ENCODE measurements at places on chromosomes 16 and 17.

GRCh38 chr16:84266451-84266850, 26.6 kb upstream of the KCNG4 start:
- DNase-seq = peak; percentile 62

DNA sequence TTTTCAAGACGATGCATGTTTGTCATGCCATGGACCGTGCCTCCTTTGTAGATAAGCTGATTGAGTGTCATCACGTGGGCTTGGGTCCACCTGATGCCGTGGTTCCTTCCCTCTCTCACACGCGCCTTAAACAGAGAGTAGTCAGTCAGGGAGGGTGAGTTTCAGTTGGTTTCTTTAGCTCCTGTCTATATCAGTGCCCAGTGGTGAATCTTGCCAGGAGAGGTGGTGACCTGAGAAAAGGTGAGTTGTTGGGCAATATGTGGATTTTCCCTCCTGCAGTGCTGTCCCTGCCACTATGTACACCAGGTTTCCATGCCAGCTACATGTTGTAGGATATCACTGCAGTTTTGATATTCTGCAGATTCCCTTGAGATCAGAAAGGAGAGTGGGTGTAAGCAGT, 129.7 kb downstream of the LAT start:
- no peak for DNase-seq

DNA sequence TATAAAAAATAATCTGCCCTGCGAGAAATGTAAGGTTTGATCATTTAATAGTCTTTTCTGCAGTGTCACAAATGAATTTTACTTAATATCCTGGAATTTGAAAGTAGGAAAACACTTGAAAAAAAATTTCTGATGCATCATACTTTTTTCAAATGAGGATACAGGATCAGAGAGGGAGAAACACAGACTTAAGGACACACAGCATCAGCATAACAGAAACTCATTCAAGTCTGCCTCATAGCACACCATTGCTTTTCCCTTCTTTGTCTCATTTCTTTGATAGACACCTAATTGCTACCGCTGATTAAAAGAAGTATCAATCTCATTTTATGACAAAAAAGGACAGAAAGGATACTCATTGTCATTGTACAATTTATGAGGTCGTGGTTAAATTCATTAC, 319.0 kb downstream of the TMEM114 start:
- DNase-seq = no peak

DNA sequence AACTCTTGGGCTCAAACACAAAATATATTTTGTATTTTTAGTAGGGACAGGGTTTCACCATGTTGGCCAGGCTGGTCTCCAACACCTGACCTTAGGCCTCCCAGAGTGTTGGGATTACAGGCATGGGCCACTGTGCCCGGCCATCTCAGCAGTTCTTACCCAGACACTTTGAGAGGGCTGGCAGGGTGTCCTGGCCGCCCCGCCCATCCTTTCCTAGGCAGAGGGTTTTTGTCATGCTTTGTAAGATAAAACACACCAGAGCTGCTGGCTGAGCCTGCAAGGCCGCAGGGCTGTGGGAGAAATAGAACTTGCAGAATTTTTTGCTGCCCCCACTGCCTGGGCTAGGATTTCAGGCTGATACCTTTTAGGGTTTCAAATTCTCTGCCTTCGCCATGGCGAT, 8.7 kb downstream of the PPL start:
- no peak for DNase-seq

DNA sequence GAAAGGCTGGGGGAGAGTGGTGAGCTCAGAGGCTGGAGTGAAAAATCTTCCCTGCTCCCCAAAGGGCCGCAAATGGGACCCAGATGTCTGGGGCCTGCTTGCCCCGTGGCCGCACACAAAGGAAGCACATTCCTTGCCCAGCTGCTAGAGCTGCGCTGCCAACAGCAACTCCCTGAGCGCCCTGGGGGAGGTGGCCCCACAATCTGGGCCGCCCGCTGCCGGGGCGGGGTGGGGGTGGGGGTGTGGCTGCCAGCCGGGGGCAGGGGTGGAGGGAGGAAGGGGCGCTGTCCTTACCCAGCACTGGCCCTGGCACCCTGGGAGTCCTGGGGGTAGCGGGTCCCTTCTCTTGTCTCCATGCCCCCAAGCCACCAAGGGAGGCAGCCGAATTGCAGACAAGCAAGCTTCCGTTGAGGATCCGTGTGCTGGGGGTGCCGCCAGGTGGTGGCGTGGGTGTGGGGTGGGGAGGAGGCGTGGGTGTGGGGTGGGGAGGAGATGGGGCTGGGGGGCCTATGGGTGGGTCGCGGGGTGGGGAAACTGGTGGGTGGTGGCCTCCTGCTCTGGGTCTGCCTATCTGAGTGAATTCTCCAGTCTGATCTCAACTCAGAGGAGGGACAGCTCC, 48.4 kb upstream of the PABPN1L start:
- no peak for DNase-seq

DNA sequence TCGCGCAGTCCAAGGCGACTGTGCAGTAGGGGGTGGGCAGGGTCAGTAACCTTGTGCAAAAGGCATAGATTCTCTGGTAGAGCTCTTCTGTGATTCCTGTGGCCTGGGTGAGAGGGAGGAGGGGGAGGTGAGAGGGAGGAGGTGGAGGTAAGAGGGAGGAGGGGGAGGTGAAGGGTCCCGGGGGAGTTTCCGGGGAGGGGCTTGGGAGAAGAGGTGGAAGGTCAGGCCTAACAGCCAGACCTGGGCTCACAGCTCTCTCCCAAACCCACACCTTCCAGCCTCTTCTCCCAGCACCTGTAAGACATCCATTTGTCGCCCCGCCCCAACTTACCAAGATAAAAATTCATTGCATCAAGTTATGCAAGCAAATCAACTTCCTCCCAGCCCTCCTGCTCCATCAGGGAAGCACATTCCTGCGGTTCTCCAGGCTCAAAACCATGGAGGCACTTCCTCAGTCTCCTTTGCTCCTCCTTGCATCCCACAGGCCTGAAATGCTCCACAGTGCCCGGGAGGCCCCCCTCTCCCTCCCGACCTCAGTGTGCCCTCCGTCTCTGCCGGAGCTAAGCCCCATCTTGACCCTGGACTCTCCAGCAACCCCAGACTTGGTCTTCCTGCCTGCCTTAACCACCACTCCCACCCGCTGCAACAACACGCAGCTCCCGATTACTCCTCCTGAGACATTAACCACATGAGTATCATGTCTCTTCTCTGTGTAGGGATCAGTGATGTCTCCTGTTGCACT, 30.5 kb downstream of the PIK3R6 start:
- no peak for DNase-seq

DNA sequence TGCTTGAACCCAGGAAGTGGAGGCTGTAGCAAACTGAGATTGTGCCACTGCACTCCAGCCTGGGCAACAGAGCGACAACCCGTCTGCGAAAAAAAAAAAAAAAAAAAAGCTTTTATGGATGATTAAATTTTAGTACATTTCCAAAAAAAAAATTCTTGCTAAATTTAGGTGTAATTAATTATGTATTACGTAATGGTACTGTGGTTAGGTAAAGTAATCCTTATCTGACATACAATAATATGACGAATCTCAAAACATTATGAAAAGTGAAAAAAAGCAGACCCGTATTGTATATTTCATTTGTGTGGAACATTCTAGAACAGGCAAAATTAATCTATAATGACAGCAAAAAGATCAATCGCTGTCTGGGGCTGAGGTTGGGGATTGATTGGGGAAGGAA, 10.3 kb upstream of the CORO1A start:
- no peak for DNase-seq

- peak; percentile 80 for DNase-seq
Observed at GRCh38 chr17:7922845-7923628, 6.6 kb downstream of the KCNAB3 start.

GRCh38 chr16:88999457-89000206, 22.6 kb upstream of the CBFA2T3 start:
- no peak for DNase-seq

GRCh38 chr17:75565618-75566017, 22.0 kb upstream of the MYO15B start:
- DNase-seq = no peak

- DNase-seq = no peak
Observed at GRCh38 chr17:74528491-74529199, 2.6 kb downstream of the CD300LB start.

GRCh38 chr17:59124665-59125064, 18.0 kb upstream of the TRIM37 start:
- no peak for DNase-seq

GRCh38 chr16:58074657-58075056, 49.1 kb downstream of the MMP15 start:
- no peak for DNase-seq

DNA sequence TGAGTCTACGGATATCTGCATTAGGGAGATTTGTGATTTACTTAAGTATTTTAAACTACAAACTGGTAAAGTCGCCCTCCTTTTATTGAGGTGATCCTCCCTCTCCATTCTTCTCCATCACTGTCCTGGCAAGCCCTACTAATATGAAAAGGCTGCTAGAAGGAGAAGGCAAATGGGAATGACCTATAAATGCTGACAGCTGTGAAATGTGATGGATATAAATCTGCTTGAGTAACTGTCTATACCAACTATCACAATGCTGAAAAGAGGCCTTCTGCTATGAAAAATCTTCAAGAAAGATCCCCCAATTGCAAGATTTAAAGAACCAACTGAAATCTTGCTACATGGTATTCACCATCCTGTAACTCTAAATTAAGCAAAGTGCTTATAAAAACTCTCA, 15.5 kb downstream of the DNAJC7 start:
- no peak for DNase-seq

DNA sequence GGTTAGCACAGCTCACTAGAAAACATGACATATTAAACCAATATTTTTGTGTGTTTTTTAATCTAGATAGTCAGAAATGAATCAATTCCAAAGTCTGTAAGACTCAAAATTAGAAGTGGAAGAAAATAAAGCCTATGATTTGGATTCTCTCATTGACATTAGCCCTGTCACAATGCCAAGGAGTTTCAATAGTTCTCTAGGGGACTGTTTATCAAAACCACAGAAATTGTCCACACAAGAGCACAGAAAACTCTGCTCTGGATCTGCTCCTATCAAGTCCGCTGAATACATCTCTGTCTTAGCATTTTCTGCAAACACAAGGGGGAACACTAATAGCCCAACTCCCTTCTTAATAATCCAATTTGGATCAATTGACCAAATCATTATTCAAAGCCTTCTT, 152.0 kb downstream of the HS3ST3B1 start:
- DNase-seq = no peak

GRCh38 chr17:31629696-31630470, 229.2 kb downstream of the COPRS start:
- DNase-seq = no peak

DNA sequence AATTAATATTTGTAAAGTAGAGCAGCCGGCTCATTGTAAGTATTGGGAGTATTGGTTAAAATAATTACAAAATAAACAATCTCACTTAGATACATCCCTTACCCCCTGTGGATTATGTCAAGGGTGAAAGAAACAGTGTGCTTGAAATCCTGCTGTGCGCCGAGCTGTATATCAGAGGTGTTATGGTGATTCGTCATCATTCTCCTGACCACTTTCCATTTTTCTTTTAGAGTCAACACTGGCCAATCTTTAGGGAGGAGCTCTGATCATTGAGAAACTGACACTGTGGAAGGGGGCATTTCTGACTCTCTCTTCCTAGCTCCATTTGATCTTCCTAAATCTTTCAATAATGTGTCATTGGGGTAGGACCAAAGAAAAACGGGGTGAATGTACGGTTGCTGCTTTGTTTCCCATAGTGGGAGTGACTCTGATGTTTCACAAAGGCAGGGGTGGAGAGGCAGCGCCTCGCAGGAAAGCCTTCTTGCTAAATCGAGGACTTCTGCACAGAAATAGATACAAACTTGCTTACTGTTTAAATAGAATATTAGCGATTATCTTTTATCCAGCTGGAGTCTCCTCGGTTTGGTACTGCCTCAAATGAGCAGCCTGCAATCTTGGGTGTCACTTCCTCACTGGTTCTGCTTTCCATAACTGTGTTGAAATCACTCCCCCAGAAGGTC, 123.4 kb downstream of the PRKCB start:
- DNase-seq = no peak

DNA sequence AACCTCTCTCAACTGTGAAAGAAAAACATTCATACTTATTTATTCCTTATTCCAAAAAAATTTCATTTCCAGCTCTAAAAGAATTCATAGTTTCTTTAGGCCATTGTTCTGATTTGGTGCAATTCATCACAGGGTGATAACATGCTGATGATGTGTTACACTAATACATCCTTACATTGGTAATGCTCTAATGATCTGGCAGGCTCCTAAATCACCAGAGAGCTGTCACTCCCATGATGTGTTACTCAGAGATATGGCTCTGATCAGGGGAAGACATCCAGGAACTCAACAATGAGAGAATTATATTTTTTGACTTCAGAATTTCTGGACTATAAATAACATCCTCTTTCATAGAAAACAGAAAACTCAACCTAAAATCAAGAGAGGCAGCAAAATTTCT, 209.3 kb downstream of the CHD9NB start:
- DNase-seq = no peak

- no peak for DNase-seq
Observed at GRCh38 chr16:12758031-12758669, 45.5 kb downstream of the CPPED1 start.

DNA sequence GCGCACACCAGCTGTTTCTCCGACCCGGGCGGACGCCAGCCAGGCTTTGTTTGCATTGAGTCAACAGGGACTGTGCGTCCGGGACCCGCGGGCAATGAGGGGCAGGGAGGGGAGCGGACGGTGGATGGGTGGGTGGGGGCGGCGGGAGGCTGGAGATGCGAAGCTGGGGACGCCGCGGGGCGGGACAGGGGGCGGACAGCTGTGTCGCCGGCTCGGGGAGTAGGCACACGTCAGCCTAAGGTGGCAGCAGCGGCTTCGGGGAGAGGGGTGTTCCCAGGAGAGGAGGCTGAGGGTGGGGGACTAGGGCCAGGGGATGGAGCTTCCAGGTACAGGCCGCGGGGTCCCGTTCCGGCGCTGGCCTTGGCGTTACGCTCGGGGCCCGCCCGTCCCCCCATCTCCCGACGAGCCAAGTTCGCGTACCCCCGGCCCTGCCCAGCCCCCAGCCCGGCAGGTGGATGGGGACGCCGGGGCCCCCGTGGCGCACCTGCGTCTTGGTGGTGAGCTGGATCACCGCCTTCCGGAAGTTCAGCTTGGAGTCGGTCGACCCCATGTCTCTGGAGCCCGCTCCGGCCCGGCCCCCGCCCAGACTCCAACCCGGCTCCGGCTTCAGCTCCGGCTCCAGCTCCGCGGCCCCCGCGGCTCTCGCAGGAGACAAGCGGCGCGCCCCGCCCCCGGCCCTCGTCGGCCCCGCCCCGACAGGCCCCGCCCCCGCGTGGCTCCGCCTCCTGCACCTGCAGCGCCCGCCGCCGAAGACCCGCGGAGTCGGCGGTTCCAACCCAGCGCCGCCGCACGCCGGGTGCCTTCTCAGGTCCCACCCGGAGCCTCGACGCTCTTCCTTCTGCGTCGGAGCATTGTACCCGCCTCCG, at the start of gene HID1:
Gene HID1 (minus strand): TSS at position 653 of the 866 bp plus-strand sequence. CDS start 103 bp downstream, at position 550.
- peak; percentile 56 for DNase-seq

All from Jurkat, Clone E6-1 (cell line).